ENCODE measurements at places on chromosomes 12 and 14.

GRCh38 chr14:37168721-37169120, 3.7 kb downstream of the SLC25A21 start:
- DNase-seq = no peak

DNA sequence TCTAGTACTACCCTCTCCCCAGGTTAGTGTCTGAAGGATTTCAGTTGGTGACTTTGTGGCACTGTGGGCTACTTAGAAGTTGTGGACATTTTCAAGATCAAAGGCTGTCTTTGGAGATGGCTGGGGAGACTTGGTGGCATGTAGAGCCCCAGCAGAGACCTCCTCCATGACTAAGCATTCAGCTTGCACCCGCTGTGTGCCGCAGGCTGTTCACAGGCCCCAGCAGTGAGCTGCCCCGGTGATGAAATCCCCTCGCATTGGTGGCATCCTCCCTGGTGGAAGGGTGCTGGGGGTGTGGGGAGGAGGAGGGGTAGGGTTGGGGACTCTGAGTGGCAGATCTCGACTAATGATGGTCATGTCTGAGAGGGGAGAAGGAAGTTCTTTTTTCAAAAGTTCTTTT, 173.9 kb downstream of the TSPAN9 start:
- DNase-seq = no peak

- peak; percentile 41 for DNase-seq
Observed at GRCh38 chr14:40122968-40123648, 690.9 kb upstream of the FBXO33 start.

- peak; percentile 44 for DNase-seq
Observed at GRCh38 chr12:93778306-93778705, 101.1 kb downstream of the CRADD start.

- DNase-seq = no peak
Observed at GRCh38 chr14:35247777-35248475, 44.3 kb upstream of the PSMA6 start.

GRCh38 chr14:68239988-68240771, 420.6 kb downstream of the RAD51B start:
- DNase-seq = no peak
